Brain pericyte (primary cell): ENCODE measurements at places on chromosomes 12 and 14.

DNA sequence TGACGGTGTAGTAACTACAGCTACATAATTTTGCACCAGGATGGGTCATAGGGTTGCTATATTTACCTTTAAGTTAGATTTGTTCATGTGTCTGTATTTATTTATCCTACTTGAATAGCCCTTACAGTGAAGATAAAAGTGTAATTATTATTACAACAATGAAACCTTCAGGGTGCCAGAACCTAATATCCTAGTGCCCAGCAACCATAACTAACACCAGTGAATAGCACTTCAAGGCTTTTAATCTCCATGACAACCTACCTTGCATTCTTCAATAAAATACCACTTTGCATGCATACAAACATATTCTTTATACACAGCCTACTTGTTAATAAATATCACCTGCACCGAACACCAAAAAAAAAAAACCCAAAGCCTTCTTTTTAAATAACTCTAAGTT is 58.7 kb upstream of the G2E3 start:
- DNase-seq, result no peak

- no peak for DNase-seq
Observed at GRCh38 chr12:58099476-58099875, 158.1 kb downstream of the ATP23 start.

- no peak for DNase-seq
Observed at GRCh38 chr12:106309671-106310505, 7.4 kb downstream of the TCP11L2 start.

DNA sequence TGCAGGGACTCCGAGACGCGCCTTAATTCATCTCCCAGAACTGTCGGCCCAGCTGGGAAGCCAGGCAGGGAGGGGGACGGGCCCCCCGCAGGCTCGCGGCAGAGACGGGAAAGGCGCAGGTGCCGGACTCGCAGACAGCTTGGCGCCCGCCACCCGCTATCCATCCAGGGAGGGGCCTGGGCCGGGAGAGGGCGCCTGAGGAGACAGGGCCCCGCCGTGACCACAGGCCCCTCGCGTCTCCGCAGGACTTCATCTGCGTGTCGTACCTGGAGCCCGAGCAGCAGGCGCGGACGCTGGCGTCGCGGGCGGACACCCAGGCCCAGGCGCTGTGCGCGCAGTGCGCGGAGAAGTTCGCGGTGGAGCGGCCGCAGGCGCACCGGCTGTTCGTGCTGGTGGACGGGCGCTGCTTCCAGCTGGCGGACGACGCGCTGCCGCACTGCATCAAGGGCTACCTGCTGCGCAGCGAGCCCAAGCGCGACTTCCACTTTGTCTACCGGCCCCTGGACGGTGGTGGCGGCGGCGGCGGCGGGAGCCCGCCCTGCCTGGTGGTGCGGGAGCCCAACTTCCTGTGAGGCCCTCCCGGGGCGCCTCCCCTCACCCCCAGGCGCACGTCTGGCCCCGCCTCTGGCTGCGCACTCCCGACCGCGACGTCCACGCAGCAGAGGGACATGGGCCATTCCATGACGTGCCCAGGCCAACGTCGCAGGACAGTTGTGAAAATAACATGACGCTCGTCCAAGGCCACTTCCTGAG is 60.6 kb downstream of the LGMN start:
- no peak for DNase-seq

GRCh38 chr12:113476176-113476986 is 4.7 kb upstream of the LHX5 start:
- no peak for DNase-seq

DNA sequence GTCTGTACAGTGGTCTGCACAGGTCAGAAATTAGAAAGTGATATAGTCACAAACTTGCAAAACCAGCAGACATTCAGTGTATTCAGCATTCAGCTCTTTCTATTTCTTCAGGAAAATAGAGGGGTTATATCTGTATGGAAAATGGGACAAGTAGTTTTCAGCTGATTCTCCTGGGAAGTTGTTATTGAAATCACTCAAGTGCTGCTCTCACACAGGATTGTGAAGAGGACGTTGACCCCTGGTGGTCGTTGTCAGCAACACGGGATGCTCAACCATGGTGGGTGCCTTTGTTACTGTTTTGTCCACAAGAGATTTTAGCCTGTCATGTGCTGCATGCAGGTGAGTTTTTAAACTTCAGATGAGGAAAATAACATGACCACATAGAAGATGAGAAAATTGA is 981.8 kb downstream of the TMEM121 start:
- no peak for DNase-seq

DNA sequence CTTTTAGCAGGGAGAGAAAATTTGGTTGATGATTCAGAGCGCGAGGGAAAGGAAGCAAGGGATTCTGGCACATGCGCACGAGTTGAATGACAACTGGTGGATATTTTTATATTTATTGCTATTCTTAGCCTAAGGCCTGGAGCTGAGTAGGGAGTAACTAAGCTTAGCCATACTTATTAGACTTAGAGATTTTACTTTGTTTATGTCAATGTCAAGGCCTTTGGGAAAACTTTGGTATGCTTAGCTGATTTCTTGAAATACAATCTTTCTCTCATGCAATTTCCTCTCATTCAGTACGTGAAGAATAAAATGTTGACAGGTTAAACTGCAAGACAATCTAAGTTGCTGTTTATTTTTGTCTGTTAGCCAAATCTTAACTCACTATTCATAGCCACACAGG is 101.1 kb downstream of the CRADD start:
- DNase-seq, result no peak

DNA sequence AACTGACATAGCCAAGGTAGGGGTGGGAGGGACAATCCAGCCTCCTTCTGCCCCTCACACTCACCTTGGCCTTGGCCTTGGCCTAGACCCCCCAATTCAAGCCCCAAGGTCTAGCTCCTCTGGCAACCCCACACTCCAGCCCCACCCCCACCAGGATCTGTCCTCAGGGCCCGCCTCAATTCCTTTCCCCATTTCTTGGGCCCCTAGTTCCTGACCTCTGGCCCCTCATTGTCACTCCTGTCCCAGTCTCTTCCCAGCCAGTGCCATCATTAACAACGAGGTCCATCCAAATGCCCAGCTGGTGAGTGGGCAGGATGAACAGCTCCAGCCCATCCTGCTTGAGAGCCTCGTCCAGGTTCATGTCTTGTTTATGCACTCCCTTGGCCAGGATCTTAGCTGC is 6.8 kb upstream of the GDF11 start:
- DNase-seq, result no peak
